ENCODE measurements at places on chromosomes 5 and 9. TPM values are rescaled to one million over a fixed set of nuclear protein-coding genes. Genes with fewer than 3 reads are reported as not detected.

Gene GDA
- total RNA-seq, result not detected

DNA sequence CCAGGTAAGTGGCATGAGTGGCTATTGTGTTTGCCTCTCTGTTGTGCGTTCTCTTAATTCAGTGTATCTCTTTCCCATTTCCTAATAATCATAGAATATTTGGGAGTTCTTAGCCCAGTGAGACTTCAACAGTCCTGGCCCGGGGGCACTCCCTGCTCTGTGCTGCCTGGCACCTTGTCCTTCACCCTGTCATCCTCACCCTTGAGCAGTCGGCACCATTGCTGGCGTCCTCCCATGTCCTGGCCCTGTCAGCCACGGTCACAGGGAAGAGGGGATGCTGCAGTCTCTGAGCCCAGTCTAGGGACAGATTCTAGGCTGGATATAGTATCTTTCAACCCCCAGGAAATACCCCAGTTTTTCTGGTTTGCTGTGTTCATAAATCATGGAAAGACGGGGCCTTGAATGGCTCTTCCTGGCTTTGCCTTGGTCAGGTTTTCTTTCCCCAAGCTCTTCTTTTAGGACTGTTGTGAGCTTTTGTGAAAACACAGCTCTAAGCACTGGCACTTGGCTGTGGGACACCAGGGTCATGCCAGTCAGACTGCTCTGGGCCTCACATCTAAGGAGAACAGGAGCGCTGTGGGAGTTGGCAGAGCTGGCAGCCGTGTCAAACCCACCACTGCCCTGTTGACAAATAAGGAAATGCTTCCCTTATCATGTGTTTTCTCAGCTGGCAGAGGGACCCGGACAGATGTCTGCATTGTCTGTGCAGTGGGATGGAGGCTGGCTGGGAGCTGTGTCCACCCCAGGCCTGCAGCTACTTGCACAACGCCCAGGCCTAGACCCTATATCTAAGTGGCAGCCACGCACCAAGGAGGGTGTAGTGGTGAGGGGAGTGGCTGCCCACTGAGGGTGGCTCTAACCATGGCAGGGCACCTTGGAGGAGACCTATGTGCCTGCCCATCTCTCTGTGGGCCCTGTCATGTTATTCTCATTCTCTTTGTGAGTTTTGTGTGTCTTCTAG is 378.6 kb downstream of the ICE1 start:
- DNase-seq, result no peak

- no peak for DNase-seq
These were observed 34.2 kb downstream of the SECISBP2 start for GRCh38 chr9:89352451-89352850.

- DNase-seq, result no peak
These were observed 725 bp upstream of the OR13C2 start for GRCh38 chr9:104606152-104606551.

Gene PCDH12
- total RNA-seq, result 1.1 TPM

- DNase-seq, result no peak
These were observed 81.7 kb upstream of the LMX1B start for GRCh38 chr9:126532019-126532462.

DNA sequence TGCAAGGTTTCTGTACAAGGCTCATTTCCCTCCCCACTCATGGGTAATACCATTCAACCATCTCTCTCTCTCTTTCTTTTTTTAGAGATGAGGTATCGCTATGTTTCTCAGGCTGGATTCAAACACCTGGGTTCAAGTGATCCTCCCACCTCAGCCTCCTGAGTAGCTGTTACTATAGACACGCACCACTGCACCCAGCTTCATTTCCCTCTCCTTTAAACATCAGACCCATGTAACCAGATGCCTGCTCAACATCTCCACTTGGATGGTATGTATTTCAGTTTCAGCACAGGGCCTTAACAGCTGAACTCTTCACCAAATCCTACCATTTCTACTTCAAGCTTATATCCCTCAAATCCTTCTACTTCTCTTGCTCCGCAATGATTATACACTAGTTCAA is 117.4 kb downstream of the SSBP2 start:
- no peak for DNase-seq
